ENCODE measurements at places on chromosomes 2 and 18.

DNA sequence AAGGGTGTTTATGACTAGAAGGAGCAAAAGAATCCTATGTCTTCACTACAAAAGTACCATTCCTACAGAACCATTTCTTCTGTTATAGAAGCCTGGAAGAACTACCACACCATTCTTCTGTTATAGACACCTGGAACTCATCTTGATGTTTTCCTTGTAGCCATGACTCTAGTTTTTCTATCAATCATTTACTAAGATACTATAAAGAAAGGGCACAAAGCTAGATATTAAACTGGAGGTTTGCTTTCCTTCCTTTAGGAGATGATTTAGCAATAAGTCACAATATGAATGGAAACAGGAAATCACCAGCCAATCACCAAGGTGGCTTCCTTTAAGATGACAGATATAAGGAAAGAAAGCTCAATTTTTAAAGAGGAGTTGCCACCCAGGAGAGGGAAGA lies 100.3 kb upstream of the NEUROD1 start:
- DNase-seq, result no peak

DNA sequence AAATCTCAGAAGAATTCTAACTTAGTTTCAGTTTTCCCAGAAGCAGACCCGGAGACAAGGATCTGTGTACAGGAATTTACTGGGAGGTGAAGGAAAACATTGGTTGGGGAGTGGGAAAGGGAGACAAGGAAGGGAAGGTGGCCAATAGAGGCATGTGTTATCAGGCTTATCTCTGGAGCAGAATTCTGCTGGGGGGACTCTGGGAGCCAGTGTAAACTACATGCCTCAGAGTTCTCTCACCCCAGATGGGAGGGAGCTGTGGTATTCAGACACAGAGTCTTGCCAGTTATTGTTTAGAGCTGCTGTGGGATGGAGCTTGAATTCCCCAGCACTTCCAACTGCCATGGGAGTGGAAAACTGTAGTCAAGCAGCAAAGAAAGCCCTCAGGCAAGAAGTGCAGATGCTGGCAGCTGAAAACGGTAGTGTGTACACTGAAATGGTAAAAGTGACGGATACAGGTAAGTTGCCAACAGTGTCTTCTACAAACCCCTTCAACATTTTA lies 19.0 kb downstream of the DNPEP start:
- DNase-seq, result no peak

GRCh38 chr2:107430006-107430405 lies 396.7 kb upstream of the RGPD4 start:
- no peak for DNase-seq

- DNase-seq, result peak; percentile 38
These were observed 296.7 kb downstream of the LPIN1 start for GRCh38 chr2:12043131-12043530.

DNA sequence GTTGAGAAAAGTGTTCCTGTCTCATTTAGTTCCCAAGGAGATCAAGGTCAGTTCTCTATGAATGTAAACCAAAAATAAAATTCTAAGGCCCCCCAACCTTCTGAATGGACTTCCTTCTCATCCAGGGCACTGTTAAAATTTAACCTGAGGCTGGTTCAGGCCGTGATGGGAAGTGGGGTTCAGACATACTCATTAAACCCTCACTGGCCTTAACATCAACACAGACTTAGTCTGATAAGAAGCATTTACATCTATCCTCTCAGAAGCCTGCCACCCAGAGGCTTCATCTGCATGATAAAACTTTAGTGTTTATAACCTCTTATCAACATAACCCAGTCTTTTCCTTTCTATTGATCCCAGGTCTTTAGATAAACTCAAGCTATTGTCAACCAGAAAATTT lies 22.4 kb downstream of the ITSN2 start:
- DNase-seq, result no peak

DNA sequence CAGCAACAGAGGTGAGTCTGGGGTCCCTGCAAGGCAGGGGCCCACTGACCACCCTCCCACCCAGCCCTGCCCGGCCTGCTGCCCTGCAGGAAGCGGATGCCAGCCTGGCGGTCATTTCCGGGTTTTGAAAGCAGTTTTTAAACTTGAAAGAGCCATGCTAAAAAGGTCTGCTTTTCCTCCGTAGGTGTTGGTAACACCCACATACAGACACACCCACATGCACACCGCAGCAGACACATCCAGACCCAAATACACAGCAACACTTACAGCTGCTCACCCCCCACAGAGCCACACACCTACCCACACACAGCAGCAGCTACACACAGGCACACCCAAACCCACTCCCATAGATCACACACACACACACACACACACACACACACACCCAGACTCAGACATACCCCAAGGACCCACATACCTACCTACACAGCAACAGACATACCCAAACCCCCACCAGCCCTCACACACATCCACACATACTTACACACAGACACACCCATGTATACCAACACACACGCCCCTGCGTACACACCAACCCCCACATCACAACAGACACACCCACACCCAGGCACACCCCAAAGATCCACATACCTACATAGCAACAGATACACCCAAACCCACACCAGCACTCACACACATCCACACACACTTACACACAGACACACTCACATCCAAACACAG lies 7.6 kb downstream of the ZFP36L2 start:
- peak; percentile 87 for DNase-seq

GRCh38 chr2:181378491-181378890 lies 78.7 kb upstream of the ITGA4 start:
- no peak for DNase-seq

GRCh38 chr2:58606799-58607198 lies 365.7 kb upstream of the FANCL start:
- DNase-seq, result no peak

DNA sequence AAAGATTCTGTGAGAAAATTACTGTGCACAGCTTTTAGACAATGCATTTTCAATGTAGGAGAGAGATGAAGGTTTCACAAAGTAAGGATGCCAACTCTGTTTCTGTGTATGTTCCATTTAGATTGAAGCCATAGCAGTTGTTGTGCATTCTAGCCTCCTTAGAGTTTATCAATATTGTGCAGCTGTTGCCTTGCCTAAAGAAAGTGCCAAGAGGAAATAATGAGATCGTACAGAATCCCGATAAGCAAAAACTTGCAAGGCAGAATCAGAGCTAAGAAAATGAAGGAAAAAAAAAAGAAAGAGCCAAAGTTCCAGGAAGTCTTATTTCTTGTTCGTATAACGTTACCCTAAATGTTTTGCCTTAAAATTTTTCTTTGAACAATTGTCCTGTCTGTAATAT lies 965.0 kb downstream of the DCDC2C start:
- no peak for DNase-seq

- no peak for DNase-seq
These were observed 3.8 kb downstream of the SIX2 start for GRCh38 chr2:45005261-45006002.

GRCh38 chr18:76142611-76143010 lies 352.4 kb downstream of the ZNF516 start:
- no peak for DNase-seq

DNA sequence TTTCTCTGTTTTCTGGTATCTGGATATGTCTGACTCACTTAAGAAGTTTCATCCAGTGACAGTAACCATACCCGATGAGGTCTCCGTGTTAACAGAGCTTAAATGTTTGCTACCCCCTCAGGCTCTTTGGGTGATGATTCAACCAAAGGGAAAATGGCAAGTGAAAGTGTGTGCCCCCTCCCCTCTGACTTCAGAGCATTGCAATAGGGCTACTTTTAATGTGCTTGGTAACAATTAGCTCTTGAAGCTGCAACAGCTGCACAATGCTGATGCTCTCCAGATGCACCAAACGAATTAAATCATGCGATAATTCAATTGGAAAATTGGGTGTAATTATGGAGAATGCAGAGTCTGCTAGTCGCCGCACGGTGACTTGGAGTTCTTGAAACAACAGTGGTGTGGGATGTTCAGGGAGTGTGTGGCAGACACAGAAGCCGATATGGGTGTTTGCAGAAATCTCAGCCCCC lies 270.7 kb downstream of the ALK start:
- no peak for DNase-seq

GRCh38 chr2:67950919-67951318 lies 111.9 kb downstream of the C1D start:
- no peak for DNase-seq

DNA sequence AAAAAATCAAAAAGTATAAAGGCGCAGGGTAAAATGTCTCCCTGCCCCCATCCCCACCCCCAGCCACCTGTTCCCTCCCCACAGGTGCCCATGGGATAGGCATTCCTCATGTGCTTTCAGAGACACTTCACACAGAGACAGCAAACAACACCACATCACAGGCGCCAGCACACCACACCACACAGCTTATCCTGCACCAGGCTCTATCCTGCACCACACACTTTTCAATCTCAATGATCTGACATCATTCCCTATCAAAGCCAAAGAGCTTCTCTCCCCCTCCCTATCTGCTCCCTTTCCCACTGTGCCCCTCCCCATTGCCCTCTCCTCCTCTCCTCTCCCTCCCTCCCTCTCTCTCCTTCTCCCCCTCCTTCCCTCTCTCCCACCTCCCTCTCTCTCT lies 15.5 kb downstream of the FAM178B start:
- DNase-seq, result no peak

DNA sequence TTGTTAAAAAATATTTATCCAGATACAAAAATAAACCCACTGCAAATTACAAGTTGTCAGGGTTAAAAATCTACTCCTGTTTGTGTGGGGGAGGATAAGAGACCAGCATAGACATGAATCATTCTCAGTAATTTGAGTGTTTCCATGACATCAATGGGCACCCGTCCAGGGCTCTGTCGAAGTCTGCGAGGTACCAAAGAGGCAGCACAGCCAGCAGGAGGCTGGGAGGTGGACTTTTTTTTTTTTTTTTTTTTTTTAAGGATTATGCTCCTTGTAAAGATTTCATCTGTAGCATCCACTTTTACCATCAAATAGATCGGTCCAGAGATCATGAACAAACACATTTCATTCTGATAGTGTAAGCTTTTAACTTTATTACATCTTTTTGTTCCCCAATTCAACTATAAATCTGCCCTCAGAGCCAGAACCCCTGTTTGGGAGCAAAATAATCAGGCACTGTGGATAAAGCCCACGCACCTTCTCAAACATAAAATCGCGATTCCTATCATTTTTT lies 182.0 kb downstream of the TCF4 start:
- no peak for DNase-seq

DNA sequence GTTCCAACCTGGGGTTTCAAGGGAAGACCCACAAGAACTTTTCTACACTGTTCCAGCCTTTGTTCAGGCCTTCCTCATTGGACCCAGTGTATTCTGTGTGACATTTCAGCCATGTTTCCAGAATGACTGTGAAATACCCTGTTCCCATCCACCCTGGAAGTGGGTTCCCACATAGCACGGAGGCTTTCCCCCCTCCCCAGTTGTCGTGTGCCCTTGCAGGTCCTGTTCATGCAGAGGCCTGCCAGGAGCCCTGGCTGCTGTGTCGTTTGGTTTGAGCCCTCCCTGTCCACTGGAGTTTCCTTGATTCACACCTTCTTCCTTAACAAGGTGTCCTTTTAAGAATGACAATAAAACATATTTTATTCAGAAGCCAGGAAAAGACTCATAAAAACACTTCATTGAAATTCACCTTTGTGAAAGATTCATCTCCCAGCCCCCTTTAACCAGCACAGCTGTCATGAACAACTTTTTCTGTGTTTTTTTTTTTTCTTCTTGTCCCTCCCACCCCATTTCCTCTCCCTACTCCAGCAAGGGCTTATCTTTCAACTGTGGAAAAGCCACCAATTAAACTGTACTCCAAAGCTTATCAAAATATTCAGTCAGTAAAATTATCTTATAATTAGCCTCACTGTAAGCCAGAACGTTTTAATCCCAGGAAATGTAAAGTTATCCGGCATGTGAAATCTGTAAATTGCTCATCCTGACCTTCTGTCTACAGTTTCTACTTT lies 106.4 kb downstream of the ACOXL start:
- DNase-seq, result no peak

DNA sequence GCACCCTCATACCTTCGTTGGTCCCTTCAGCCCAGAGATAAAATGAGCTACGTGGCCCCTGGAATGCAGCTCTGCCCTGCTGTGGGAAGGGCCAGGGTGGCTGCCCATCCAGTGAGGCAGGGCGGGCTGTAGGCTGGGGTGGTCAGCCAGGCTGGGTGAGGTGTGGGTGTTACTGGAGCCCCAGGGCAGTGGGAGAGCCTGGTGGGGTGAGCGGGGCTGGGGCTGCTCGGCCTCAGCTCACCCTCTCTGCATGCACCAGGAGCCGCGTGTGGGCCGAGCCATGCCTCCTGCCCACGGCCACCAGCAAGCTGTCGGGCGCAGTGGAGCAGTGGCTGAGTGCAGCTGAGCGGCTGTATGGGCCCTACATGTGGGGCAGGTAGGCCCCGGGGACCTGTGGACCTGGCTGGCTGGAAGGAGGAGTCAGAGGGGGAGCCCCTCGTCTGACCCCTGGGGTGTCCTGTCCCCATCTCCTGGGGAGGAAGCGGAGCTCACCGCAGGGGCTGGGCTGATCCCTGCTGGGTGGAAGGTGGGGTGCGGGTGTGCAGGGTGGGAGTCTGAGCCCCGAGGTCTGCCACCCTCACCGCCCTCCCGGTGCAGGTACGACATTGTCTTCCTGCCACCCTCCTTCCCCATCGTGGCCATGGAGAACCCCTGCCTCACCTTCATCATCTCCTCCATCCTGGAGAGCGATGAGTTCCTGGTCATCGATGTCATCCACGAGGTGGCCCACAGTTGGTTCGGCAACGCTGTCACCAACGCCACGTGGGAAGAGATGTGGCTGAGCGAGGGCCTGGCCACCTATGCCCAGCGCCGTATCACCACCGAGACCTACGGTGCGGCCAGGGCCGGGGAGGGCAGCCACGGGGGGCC lies 5.5 kb downstream of the RNPEPL1 start:
- DNase-seq, result no peak

DNA sequence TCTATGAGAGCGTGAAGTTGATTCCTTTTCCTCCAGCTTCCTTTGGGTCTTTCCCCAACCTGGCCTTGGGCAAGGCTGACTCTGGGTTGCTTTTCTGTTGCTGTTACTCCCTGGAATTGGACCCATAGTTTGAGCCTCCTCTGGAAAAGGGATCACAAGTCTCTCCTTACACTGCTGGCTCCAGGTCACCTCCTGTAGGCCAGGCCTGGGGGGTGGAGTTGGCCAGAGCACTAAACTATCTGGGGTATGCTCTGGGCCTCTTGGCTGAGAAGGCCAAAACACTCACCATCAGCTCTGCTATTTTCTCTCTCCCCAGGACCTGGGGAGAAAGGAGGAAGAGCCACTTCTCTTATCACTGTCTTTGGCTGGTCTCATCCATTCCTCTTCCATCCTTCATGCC lies 56.5 kb upstream of the NCOA1 start:
- no peak for DNase-seq

- no peak for DNase-seq
These were observed 165.5 kb downstream of the L3MBTL4 start for GRCh38 chr18:6249170-6249569.

DNA sequence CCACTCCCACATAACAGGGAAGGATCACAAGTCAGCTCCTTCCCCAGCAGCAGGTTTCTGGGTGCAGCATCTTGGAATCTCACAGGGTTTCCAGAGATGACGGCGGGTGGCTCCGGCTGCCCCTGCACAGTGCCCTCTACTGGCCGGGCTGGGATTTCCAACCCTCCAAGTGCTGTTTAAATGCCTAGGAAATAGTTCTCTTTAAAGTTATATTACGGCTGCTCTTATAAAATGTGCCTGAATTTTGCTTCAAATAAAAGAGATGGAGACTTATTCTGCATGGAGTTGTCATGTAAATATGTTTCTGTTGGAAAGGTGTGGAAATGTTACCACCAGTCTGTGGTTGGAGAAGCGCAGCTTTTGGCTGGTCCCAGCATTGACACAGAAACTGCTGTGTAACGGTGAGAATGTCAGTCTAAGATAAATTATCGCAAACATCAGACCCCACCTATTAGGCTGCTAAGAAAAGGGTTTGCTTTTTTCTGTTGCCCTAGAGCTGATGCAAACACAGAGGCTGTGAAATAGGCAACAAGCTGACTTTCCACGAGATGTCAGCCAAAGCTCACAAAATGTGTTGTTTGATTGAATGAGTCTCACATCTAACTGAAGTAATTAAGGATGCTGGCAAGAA lies 3.3 kb upstream of the HJURP start:
- DNase-seq, result peak; percentile 62

All from NB4 (cell line).